ENCODE measurements at places on chromosomes 4 and X.

GRCh38 chrX:5876984-5877596, 351.6 kb downstream of the NLGN4X start:
- no peak for DNase-seq

GRCh38 chr4:140109737-140110136, 44.2 kb downstream of the MAML3 start:
- DNase-seq = no peak

DNA sequence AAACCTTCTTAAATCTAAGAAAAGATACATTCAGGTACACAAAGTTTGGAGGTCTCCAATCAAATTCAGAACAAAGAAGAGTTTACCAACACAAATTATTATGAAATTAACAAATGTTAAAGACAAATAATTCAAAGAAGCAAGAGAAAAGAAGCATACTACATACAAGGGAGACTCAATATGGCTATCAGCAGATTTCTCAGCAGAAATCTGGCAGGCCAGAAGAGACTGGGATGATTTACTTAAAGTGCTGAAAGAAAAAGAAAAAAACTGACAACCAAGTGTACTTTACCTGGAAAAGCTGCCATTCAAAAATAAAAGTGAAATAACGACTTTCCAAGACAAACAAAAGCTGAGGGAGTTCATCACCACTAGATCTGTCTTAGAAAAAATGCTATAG, 64.4 kb upstream of the HTR2C start:
- DNase-seq = no peak

DNA sequence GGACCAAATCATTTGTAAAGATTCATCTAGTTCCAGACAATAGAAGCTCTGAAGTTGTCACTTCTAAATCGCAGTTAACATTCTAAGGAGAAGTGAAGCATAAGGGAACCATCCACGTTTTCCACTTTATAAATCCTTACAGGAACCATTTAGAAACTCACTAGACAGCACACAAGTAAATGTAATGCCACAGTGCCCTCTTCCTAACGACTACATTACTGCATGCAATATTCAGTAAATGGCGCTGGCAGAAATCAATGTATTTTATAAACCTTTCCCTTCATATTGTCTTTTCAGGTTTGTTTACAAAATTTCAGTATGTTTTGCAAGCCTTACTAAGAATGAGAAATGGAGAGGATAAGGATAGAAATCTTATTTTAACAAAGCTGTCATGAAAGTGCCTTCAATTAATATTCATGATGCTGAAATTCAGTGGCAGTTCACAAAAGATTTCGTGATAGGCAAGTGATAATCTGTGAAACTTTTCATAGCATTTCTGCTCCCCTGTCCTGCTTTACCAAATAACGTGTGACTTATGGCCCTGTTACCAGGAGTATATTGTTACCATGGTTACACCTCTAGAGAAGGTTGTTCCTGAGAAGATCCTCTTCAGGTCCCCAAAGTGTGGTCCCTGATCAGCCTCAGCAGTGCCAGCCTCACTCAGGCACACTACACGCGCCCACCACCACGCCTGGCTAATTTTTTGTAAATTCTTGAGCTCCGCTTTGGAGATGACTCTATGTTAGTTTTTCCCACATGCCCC, 54.2 kb downstream of the TMA16 start:
- peak; percentile 8 for DNase-seq

DNA sequence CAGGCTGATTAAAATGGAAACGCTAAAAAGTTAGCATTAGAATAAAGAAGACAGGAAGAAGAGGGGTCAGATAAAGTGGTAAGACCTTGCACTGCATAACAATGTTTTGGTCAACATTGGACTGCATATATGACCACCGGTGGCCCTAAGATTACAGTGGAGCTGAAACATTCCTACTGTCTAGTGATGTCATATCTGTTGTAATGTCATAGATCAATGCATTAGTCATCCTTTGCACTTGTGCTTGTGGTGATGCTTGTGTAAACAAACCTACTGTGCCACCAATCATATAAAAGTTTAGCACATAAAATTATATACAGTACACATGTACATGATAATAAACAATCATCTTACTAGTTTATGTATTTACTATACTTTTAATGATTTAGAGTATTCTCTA, 73.0 kb downstream of the TMEM165 start:
- DNase-seq = no peak

DNA sequence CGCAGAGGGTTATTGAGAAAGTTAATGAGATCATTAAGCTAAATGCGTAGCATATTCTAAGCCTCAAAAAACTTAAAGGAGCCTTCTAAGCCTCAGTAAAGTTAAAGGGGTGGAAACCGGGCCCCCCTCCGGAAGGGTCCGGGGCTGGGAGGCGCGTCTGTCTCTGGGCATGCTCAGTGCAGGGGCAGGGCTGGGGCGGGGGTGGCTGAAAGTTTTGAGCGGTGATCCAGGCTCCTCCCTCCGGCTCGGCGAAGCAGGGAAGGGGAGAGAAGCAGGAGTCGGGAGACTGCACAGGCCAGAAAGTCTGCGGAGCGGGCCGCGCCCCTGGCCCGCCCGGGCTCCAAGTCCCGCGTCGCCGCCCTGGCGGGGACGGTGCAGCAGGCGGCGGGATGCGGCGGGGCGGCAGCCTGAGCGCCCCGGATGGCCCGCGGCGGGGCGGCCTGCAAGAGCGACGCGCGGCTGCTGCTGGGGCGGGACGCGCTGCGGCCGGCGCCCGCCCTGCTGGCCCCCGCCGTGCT, at the start of gene EVC:
TSS of gene EVC (plus strand) at position 241 of the 518 bp plus-strand sequence. CDS start at position 421, 180 bp downstream.
- peak; percentile 9 for DNase-seq

DNA sequence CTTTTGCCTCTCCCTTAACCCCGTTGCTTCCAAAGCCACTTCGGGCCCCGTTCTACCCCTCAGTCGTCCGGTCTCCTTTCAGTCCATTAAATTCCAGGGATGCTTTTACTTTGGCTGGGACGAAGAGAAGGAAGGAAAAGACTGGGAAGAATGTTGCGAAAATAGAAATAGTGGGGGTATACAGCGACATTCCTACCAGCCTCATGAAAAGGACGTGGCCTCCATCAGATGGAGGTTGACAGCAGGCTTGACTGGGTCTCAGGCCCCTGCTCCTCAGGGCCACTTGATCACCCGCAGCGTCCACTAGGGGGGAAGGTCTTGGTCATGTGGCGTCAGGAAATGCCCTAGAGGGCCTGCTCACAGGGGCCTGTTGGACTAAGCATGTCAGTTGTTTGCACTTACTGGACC, 657 bp upstream of the ANKRD50 start:
- DNase-seq = peak; percentile 73

DNA sequence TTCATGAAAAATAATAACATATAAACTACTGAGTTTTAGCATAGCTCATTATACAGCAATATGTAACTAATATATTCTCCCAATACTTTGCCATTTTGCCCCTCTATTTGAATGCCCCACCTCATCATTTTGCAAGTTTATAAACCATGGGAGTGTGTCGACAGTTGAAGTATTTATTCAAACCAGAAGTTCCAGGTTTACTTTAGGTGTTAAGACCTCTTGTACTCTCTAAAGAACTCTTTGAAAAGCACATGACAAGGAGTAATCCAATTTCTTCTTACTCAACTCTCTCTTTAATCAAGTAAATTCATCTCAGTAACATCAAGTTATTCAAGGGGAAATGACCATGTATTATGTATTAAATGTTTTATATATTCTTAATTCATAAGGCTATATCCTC, 240.7 kb downstream of the COX18 start:
- DNase-seq = no peak

- no peak for DNase-seq
These were observed 53.6 kb downstream of the KLHL13 start for GRCh38 chrX:118062817-118063615.

DNA sequence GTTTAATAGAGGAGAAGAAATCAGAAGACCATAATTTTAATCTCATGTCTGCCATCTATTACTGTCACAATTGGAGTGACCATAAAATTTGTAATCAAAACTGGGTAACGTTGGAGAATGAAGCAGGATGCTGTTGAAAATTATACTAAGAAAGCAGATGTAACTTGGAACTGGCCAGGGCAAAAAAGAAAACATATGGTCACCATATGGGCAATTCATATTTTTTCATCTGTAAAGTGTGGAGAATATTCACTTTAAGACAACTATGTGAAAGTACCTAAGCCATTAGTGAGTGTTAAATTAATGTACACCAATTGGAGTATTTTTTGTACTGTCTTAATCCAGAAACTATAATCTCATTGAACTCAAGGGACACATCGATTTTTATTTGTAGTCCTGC, 1008.0 kb downstream of the GLUD2 start:
- DNase-seq = no peak

GRCh38 chr4:60187428-60187827, 1012.7 kb upstream of the ADGRL3 start:
- DNase-seq = no peak

DNA sequence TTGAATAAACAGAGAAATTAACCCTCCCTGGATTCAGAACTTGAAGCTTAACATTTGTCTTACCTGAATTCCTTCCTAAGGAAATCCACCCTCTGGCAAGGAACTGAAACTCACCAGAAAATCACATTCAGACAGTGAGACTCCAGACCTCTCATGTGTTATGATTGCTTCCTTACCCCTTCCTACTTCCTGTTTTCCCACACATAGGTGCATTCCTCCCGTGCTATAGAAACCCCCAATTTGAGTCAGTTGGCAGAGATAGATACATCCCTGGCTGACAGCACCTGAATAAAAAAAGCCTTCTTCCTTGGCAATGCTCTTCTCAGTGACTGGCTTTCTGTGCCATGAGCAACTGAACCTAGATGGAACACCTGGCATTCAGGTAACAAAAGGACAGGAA, 157.0 kb upstream of the SMIM31 start:
- no peak for DNase-seq

- no peak for DNase-seq
These were observed 94.2 kb downstream of the CDS1 start for GRCh38 chr4:84677093-84677492.

DNA sequence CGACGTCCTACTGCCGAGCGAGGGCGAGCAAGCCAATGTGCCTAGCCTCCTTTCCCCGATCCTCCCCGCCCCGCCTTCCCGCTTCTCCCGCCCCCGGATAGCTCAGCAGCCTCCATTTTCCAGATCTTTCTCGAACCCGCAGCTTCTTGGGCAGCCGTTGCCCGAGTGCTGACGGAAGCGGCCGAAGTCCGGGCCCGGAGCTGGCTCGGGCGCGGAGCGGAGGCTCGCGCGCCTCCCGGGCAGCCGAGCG, 172 bp upstream of the HSPA4L start:
- peak; percentile 68 for DNase-seq

Measured in SW 1271 (cell line).